Activated CD4-positive, alpha-beta memory T cell treated with anti-CD3 and anti-CD28 coated beads for 36 hours (primary cell): ENCODE measurements at places on chromosomes 6 and 20. TPM values are rescaled to one million over a fixed set of nuclear protein-coding genes. Genes with fewer than 3 reads are reported as not detected.

Gene CLPSL1
- total RNA-seq = not detected

- no peak for DNase-seq
These were observed 327.3 kb downstream of the RIMS1 start for GRCh38 chr6:72213654-72214053.

GRCh38 chr20:53708129-53708968 lies 114.7 kb upstream of the ZNF217 start:
- peak; percentile 62 for DNase-seq

DNA sequence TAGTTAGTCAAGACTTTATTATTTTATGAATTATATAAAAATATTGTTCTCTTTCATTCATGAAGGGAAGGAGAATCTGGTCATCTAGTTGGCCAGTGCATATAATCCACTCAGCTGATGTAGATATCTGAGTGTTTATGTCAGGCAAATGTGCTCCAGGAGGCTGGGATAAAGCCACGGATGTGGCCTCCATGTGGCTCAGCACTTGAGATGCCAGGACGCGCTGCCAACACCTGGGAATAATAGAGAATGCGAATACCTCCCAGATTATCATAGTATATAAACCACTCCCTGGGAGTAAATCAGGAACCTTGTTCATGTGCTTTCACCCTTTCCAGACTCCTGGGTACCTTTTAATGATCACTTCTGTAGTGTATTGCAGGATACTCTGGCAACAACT lies 1006.0 kb downstream of the KIF16B start:
- no peak for DNase-seq

DNA sequence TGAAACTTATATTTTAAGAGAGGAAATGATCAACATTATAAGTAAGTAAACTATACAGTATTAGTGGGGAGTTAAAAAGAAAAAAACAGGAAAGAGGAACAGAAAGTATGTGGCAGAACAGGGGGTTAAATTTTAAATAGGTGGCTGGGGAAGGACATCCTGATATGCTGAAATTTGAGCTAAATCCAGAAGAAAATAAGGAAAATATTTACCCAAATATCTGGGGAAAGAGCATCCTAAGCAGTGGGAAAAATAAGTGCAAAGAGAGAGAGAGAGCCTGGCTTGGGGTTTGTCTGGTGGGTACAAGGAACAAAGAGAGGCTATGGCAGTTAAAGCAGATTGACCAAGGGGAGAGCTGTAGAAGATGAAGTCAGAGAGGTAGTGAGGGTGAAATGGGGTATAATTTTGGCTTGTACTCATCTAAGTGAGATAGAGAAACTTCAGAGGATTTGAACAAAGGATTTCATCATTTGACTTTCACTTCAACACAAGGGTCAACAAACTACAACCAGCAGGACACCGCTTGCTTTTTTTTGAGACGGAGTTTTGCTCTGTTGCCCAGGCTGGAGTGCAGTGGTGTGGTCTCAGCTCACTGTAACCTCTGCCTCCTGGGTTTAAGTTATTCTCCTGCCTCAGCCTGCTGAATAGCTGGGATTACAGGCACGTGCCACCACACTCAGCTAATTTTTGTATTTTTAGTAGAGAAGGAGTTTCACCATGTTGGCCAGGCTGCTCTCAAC lies 328.4 kb upstream of the CNR1 start:
- no peak for DNase-seq

Gene PLEKHG1
- total RNA-seq = 5.0 TPM

- no peak for DNase-seq
These were observed 154.3 kb downstream of the ANKRD60 start for GRCh38 chr20:58073945-58074856.

Gene TBC1D7
- total RNA-seq = 20.6 TPM

- DNase-seq = no peak
These were observed 58.8 kb upstream of the MOCS1 start for GRCh38 chr6:39992861-39993622.

- peak; percentile 76 for DNase-seq
These were observed 105.4 kb downstream of the PERP start for GRCh38 chr6:138001750-138002349.
